CD4-positive, alpha-beta T cell treated with Interleukin-4 for 1 hour (primary cell): ENCODE measurements at places on chromosomes 2 and 18.

GRCh38 chr18:48181857-48182256, 227.3 kb downstream of the ZBTB7C start:
- DNase-seq = no peak

GRCh38 chr2:144520756-144521487, 1.0 kb upstream of the ZEB2 start:
- DNase-seq = no peak

GRCh38 chr18:51153659-51154371, 43.7 kb downstream of the MEX3C start:
- peak; percentile 62 for DNase-seq

- DNase-seq = peak; percentile 24
Observed at GRCh38 chr2:29923110-29923721, 1.8 kb upstream of the ALK start.

- no peak for DNase-seq
Observed at GRCh38 chr2:86673986-86674670, 46.0 kb upstream of the RMND5A start.

DNA sequence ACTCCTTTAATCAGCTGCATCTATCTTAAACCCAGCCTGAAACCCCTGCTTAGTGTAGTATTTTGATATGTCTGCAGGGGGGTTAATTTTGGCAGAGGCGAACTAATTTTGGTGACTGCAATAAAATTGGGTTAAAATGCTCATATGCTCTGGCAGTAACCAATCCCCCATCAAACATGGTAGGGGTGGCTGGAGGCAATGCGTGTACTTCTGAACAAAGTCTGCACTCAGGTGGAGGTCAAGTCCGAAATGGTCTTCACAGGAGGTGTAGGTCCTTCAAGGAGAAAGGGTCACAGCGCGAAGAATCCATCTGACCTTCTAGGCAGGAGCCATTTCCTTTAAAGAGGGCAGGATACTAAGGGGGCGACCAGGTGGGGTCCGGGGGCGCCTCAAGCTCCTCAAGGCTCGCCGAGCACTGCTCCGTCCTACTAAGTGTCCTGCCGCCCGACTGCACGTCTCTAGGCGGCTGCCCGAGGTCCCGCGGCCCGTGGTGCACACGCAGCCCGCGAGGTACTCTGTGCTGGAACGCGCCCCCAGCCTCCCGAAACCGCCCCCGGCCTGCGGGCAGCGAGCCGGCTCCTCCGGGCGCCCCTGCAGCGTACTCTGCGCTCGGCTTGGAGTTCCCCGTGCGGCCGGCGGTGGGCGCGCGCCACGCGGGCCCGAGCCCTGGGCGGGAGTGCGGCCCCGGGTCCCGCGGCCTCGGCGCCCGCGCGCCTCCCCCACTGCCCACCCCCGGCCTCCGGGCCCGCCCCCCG, 1.7 kb upstream of the LDLRAD4 start:
- peak; percentile 45 for DNase-seq

DNA sequence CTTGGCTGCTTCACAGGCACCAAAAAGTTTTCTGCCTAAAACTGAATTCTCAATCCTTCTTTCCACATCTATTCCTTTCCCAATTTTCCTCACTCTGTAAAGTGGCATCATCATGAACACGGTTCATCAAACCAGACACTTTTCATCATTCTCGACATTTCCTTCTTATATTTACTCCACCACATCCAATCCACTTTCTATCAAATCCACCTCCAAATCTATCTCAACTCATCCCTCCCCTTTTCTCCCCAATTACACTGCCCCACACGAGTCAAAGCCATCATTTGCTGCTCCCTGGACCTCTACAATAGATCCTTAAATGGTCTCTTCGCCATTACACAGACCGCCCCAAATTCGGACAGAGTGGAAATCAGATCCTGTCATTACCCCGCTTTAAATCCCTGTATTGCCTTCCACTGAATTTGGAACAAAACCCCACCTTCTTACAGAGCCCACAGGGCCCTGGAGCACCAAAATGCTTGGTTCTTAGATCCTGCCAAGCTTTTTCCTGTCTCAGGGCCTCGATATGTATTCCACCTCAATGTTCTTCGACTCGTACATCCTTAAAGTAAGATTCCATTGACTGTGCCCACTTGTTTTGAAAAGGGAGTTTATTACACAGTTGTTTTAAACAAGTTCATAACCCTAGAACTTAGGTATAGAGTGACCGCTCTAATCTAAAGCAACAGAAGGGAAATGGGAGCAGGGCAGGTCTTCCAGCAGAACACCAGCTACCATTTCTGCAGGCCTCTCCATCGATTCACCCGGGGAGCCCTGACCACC, 856 bp downstream of the ACAA2 start:
- no peak for DNase-seq

DNA sequence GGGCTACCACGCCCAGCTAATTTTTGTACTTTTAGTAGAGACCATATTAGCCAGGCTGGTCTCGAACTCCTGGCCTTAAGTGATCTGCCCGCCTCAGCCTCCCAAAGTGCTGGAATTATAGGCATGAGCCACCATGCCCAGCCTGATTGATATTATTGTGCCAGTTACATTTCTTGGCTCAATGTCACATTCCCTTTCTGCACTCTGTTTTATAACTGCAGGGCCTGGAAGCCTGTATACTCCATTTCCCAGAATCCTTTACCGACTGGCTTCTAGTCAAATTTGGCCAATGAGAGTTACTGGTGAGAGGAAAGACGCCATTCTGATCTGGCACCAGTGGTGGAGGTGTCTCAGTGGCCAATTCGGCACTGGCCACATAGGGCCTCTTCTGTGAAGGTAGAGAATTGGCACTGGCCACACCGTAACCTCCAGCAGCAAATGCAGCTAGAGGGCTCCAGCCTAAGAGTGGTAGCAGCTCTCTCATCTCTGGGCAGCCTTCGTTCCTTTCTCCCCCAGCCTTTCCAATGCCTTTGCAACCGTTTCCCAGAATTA, 16.9 kb upstream of the CFAP36 start:
- no peak for DNase-seq

DNA sequence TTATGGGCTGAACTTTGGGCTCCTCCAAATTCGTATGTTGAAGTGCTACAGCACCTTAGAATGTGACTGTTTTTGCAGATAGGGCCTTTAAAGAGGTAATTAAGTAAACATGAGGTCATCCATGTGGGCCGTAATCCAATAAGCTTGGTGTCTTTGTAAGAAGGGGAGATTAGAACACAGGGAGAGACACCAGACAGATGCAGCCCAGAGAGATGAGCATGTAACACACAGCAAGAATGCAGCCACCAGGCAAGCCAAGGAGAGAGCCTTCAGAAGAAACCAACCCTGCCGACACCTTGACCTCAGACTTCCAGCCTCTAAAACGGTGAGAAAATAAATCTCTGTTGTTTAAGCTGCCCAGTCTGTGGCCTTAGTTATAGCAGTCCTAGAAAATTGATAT, 74.3 kb downstream of the HRH4 start:
- DNase-seq = no peak

DNA sequence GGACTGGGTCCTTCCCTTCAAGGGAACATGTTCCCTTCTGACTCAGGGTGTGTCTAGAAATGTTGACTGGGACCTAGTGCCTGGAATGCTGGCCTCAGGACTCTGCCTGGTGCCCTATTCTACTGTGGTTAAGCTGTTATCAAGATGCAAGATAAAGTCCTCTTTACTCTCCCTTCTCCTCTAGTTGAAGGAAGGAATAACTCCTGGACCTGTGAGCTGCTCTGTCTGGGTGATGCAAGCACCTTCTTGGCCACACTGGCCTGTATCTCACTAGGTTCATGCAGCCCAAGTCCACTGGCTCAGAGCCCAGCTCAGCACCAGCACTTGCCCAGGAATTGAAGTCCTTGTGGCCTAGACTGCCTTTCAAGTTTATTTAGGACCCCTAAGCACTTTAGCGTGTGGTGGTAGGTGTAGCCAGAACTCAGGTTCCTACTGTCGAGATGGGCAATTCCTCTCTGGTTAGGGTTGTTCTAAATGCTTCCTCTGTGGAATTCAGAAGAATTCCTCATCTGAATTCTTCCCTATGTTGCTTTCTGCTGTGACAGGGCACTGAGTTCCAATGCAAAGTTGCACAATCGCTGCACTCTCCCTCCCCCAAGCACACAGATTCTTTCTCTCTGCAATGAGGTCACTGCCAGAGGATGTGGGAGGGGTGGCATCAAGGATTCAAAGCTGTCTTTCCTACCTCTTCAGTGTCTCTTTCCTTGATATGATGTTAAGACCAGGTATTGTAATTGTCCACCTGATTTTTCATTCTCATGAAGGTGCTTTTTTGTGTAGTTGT, 54.7 kb downstream of the VWC2L start:
- DNase-seq = no peak

- no peak for DNase-seq
Observed at GRCh38 chr2:36664696-36665076, 31.8 kb upstream of the VIT start.

DNA sequence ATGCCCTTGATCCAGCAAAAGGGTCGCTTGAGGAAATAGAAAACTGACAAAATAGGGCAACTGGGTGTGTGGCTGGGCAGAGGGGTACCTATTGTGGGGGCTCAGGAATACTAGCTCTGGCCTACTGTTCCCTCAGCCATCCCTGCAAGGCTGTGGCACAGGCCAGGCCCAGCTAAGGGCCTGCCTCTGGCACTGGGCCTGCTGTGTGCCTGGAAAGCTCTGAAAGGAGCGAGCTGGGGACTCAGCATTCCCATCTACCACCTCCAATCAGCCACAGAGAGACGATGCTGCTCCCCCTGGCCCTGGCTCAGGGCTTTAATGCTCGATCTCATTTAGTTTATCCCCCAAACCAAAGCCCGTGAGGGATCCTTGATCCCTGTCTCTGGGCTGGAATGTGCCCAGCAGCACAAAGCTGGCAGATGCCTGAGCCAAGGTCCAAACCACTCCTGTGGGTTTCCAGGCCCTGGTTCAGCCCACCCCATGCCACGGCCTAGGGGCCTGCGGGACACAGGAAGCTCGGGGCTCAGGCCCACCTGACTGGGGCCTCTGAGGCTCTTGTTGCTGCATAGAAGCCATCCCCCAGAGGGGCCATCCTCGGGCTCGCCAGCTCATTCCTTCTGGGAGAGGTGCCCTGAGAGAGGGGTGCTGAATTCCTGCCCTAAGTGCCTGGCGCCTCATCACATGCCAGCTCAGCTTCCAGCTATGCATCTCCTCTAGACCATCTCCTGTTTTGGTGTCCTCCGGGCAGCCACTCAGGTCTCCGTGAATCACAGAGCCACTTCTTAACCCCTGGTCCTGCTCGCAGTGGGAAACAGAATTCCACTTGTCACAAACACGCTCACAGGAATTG, 43.0 kb upstream of the KCNF1 start:
- DNase-seq = no peak

- no peak for DNase-seq
Observed at GRCh38 chr2:100317634-100318033, 4.7 kb downstream of the LONRF2 start.

GRCh38 chr2:181314551-181314950, 142.6 kb upstream of the ITGA4 start:
- no peak for DNase-seq

DNA sequence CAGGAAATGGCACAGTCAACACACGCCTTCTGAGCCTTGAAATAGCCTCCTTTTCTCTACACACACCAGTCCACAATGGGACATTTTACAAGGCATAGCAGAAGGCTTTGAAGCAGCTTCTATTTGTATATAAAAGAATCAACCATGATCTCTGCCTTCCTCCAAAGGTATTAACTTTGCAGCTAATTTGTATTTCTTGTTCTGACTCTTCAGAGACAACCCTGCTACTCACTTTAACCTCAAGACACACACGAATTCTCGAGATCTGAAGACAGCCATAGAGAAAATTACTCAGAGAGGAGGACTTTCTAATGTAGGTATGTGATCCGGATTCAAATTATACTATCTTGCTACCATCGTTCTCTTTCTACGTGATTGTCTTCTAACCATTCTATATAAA, 104.6 kb downstream of the VIT start:
- DNase-seq = no peak

DNA sequence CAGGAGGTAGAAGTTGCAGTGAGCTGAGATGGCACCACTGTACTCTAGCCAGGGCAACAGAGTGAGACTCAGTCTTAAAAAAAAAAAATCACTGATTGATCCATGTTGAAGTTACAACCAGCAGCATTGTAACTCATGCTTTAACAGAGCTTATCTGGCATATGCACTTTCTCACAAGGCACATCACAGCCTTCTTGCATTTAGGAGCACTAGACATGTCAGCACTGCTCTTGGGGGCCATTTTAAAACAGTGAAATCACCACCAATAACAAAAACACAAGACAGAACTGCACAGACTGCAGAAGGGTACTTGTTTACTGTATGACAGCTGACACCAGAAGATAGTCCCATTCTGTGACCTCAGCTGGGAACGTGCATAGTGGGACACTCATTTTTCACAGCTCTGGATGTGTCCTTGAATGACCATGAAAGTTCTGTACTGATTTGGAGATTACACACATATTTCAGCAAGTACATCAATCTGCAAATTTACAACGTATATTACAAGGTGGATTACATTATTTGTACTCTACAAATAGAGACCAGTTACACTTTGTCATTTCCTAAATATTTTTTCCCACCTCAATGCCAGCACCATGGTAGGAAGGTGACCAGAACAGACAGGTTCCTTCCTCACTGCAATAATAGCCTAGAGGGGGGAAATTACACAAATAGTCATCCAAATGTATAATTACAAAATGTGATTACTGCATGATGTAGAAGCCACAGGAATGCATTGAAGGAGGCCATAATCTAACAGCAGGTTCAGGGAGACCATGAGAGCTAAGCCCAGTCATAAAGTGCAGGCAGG, 35.1 kb downstream of the CCBE1 start:
- DNase-seq = no peak

DNA sequence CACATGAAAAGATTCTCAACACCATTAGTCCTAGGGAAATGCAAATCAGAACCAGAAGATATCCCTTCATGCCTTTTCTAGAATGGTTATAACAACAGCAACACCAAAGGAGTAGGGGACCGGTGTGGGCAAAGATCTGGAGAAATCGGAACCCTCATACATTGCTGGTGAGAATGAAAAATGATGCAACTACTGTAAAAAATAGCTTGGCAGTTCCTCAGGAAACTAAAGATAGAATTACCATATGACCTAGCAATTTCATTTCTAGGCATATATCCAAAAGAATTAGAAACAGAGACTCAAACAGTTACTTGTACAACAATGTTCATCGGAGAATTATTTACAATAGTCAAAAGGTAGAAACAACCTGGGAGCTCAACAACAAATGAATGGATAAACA, 29.2 kb upstream of the CDH7 start:
- DNase-seq = no peak

- DNase-seq = no peak
Observed at GRCh38 chr18:40821596-40822243, 1133.3 kb upstream of the PIK3C3 start.

- no peak for DNase-seq
Observed at GRCh38 chr2:202091476-202091875, 18.4 kb downstream of the KIAA2012 start.
